ENCODE measurements at places on chromosomes 4 and X.
A peak's percentile ranks its signal among the peaks of the same experiment; 100 is the strongest.

GRCh38 chrX:4240541-4241194 lies 527.2 kb upstream of the PRKX start:
- DNase-seq: no peak

- no peak for DNase-seq
Observed at GRCh38 chrX:54423161-54423888, 16.9 kb upstream of the TSR2 start.

GRCh38 chr4:53702334-53703266 lies 111.3 kb upstream of the LNX1 start:
- peak; percentile 75 for DNase-seq

GRCh38 chr4:10656988-10657387 lies 27.6 kb downstream of the CLNK start:
- DNase-seq: no peak

- no peak for DNase-seq
Observed at GRCh38 chr4:75786526-75786925, 62.1 kb downstream of the USO1 start.

DNA sequence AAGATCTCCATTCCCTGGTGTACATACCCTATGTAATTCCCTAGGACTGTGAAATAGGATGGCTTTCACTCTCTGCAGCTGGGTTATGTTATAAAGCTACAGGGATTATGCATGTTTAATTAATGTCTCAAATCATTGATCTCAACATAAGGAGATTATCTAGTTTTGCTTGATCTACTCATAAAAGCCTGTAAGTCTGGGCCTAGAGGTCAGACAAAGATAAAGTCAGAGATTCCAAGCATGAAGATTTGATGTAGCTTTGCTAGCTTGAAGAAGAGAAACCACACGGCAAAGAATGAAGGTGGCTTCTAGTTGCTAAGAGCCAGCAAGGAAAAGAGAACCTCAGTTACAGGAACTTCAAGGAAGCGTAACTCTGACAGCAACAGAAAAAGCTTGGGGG lies 456.9 kb downstream of the CCSER1 start:
- no peak for DNase-seq

DNA sequence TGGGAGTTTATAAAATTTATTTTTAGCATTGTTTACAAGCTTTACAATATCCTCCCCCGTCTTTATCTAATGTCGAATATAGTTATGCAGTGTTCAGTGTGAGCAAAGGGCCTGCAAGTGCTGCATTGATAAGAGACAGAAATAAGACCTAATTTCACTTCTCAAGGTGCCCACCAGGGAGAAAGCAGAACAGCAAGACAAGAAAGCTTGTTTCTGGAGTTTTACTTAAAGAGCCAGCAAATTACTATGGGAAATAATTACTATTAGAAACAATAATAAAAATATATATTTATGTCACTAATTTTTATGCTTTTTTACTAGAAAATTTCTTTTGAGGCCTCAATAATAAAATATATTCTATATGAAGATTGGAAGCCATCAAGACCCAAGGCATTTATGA lies 2677.7 kb downstream of the ARAP2 start:
- no peak for DNase-seq

DNA sequence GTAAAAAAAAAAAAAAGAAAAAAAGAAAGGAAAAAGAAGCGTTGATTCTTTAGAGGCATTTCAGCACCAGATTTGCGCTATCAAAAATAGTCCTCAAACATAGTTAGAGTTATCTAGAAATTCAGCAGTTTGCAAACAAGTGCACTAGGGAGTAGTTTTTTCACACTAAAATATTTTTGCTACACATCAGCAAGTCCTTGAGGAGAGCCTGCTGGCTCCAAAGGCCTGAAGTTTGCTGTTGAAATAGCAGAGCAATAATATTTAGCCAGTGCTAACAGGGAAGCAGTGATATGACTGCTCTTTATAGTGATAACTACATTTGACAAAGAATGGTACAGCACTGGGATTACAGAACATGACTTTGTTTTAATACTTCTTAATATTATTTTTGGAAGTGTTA lies 472.2 kb downstream of the PCDH7 start:
- DNase-seq: no peak

DNA sequence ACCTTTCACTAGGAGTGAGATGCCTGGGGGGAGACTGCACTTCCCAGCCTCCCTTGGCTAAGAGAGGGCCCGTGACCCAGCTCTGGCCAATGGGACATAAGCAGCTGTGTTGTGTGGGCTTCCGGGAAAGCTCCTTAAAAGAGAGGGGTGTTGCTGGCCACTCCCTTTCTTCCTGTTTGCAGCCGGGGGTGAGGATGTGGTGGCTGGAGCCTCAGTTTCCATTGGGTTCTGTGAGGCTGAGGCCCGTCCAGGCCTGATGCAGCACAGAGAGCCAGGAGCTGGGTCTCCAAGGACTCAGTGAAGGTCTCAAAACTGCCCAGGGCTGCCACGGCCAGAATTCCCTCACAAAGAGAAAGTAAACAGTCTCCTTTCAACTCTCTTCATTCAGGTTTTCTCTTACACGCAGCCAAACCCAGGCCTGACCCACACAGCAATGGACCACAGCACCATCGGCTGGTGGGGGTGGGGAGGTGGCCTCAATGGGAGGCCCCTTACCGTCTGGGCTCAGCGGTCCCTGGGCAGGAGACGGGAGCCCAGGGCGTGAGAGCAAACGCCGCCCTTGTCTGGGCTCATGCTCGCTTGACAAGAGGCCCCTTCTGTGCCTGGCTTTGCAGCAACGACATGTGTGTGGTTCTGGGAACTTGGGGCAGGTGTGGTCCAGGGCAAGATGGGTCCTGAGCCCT lies 6.6 kb downstream of the NKX1-1 start:
- no peak for DNase-seq

DNA sequence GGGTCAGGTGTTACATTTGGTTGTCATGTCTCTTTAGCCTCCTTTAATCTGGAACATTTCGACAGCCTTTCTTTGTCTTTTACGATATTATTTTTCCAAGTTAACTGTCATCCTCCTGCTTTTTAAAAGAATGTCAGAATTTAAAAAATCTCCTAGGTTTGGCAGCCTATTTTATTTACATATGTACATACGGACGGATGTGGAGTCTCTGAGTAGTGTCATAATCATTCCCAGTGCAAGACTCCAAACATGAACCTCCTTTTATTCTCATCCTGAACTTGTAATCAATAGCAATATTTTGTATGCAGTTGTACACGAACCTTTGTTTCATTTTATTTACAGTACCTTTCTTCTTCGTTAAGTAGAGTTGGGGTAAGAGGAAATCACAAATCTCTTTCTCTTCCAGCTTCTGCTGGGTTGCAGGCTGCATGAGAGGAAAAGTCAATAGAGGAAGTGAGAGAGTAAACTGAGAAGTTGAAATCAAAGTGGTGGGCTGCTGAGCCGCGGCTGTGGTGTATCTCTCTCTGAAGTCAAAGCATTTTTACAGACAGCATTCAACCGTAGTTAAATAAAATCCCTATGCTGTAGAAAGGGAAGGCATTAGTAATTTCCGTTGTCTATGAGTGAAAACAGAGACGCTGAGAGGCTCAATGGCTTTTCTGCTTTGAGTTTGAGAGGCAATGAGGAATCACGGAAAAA lies 53.9 kb upstream of the RPS6KA3 start:
- DNase-seq: no peak

GRCh38 chrX:11764602-11765067 lies 6.6 kb downstream of the MSL3 start:
- no peak for DNase-seq

DNA sequence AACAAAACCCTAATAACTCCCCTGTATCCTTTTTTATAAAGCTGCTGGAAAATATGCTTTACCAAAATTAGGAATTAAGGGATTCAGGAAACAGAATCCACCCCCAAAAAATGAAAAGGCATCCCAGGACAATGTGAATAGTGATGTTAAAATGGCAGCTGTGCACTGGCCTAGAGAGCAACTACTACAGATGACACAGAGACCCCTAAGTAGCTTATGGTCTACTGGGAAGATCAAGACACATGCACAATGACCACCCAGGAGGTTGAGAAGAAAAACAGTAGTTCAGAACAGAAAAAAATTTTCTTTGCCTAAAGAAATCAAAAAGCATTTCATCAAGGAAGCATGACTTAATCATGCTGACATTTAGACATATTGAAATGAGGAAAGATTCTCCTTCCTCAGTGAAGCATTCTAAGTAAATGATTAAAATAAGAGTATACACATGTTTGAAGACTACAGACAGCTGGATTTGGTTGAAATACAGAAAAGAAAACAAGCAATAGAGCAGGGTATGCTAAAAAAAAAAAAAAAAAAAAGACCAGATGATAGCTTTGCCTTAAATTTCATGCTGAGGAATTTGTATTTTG lies 117.3 kb downstream of the WDFY3 start:
- no peak for DNase-seq

DNA sequence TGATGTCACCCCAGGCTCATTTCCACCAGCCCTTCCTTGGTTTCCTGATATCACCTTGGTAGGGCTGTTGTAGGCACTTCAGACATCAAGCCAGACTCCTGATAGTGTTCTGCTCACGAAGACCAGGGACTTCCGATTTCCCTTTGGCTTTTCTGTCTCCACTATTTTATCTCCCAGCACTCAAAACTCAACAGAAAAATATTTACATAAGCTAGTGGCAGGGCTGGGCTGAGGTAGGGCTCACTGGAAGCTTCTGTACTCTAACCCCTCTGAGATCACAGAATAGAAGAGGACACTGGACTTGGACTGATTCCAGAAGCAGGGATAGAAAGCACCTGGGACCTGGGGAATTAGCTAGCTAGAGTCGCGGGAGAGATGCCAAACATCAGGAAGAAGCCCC lies 34.4 kb upstream of the EFNB1 start:
- no peak for DNase-seq

DNA sequence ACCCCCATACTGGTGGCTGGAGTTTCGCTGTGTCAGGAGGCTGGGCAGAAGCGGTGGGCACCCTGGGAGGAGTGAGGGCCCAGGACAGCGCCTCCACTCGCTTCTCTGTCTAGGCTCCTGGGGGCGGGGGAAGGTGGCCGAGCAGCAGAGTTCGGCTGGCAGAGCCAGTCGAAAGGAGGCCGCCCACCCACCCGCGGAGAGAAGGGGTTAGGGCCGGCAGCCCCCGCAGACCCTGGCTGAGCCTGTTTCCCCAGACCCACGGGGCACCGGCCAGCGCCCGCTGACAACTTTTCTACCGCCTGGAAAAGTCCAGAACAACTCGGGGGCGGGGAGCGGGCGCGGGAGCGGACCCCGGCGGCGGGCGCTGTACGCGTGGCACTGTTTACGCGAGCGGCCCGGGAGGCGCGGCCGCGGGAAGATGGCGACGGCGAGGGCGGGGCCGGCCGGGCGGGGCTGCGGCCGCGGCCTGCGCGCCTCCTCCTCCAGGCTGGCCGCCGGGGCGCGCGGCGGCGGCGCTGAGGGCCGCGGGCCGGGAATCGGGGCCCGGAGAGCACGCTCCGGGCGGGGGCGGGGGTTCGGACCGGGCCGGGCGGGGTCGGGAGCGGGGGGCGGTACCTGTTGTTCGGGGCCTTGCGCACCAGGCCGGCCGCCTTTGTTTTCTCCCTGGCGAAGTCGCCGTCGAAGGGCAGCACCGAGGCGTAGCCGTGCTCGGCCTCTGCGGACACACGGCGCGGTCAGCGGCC lies 628 bp downstream of the MXD4 start:
- DNase-seq: peak; percentile 60
